ENCODE measurements at places on chromosomes 1 and 21. TPM values are rescaled to one million over a fixed set of nuclear protein-coding genes. Genes with fewer than 3 reads are reported as not detected.

The CLDN14 gene
- total RNA-seq = 2.7 TPM

The KLHDC8A gene
- not detected for total RNA-seq

The SPATA45 gene
- total RNA-seq = not detected

The ITGB2 gene
- total RNA-seq = not detected

The LRRC38 gene
- total RNA-seq = 0.40 TPM

The WNT3A gene
- not detected for total RNA-seq

The OPRD1 gene
- total RNA-seq = not detected

The COL9A2 gene
- total RNA-seq = 0.10 TPM

The GCSAML gene
- not detected for total RNA-seq

The ST6GALNAC3 gene
- 28.4 TPM for total RNA-seq

The GBP4 gene
- total RNA-seq = 22.5 TPM

The TCHHL1 gene
- total RNA-seq = not detected

The CD34 gene
- 42.1 TPM for total RNA-seq

Data from mammary microvascular endothelial cell (primary cell).